GM13977 (cell line): ENCODE measurements at places on chromosomes 7 and 10.

- DNase-seq: no peak
These were observed 345.5 kb downstream of the LRMDA start for GRCh38 chr10:75776738-75777504.

GRCh38 chr10:104246976-104247375, 7.7 kb upstream of the GSTO1 start:
- DNase-seq: no peak

- no peak for DNase-seq
These were observed 59.4 kb downstream of the MDFIC start for GRCh38 chr7:114981323-114981722.

GRCh38 chr10:99560277-99561126, 27.8 kb downstream of the NKX2-3 start:
- DNase-seq: no peak

DNA sequence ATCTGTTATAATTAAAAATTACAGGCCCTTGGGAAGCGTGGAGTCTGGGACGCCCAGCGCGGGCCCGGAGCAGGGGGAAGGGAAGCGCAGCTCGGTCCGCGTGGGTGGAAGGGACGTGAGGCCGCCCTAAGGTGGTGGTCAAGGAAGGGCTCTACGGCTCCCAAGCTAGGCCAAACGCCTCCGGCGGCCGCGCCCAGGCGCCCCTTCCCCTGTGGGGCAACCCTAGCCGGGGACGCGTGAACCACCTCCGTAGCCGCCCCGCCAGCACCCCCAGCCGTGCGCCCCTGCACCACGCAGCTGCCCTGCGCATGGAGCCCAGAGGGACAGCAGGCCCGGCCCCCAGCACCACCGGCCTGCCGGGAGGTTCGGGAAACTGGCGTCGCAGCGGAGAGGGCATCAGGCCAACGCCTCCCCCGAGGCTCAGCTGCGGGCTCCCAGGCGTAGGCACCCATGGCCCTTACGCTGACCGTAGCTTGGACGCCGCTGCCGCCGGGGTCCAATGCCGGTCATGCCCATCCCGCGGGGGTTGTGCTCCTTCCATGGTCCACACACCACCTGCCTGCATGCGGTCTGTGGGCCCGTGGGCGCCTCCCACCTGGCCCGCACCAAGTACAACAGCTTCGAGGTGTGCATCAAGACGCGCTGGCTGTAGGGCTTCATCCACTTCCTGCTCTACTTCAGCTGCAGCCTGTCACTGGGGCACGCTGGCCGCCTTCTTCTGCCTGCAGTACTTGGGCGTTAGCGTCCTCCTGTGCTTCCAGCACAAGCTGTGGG, 166.7 kb downstream of the SEPTIN7 start:
- DNase-seq: no peak

DNA sequence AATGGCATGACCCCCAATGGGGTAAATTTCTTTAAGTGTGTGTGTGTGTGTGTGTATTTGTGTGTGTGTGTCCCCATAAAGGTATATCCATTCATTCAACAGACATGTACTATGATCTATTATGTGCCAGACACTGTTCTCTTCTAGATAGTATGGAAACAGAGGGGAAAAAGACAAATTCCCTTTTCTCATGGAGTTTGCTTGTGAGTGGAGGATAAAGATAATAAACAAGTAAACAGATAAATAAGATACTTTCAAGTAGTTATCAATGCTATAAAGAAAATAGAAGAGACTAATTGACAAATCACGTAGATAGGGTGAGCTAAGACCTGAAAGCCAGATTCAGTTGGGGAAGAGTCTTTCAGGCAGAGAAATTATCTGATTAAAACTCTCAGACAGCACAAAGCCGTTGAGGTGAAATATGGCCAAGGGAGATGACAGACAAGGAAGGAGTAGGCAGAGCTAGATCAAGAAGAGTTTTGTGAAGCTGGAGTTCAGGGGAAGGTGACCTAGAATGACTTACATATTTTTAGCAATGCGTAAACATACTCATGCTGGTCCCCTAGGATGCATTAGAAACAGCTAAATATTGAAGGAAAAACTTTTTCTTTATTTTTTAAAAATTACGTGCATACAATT, 45.2 kb upstream of the DMTF1 start:
- no peak for DNase-seq

GRCh38 chr7:29204491-29205272, 10.1 kb downstream of the CHN2 start:
- DNase-seq: no peak
